ENCODE measurements at places on chromosomes 2 and 18.

- DNase-seq: peak; percentile 37
These were observed 1.5 kb downstream of the CNRIP1 start for GRCh38 chr2:68317971-68318913.

- no peak for DNase-seq
These were observed 18.6 kb upstream of the IL18R1 start for GRCh38 chr2:102337012-102337411.

- DNase-seq: peak; percentile 78
These were observed 204.5 kb downstream of the ARL4C start for GRCh38 chr2:234292205-234292961.

DNA sequence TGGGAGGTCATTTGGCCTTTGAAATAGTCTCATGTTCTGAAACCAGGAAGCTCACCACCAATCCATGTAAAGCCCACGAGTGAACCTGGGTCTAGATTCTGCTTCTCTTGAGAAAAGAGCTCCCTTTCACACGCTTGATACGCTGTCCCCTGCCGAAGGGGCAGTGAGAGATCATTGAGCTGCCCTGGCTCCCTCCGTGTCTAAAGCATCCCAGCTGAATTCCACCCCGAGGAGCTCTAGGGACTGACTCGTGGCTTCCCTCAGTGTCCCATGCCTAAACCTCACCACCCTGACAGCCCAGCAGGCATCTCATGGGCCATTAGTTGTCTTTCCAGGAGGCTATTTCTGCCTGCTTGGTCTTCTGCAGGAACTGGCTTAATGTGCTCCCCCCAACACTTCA is 68.6 kb downstream of the COL6A3 start:
- no peak for DNase-seq

GRCh38 chr2:96144481-96145035 is 682 bp downstream of the DUSP2 start:
- no peak for DNase-seq

Measured in Daoy (cell line).